H7 (cell line): ENCODE measurements at places on chromosomes 7 and 10. TPM values are rescaled to one million over a fixed set of nuclear protein-coding genes. Genes with fewer than 3 reads are reported as not detected.

The CD36 gene
- total RNA-seq = under 0.01 TPM in 1 of 2 replicates, not detected in the other

The NFKB2 gene
- 25.3 and 25.6 TPM in 2 replicates for total RNA-seq

The LMOD2 gene
- total RNA-seq = not detected in 2 replicates

The KCP gene
- total RNA-seq = 2.5 and 3.4 TPM in 2 replicates

The CCL24 gene
- total RNA-seq = not detected in 2 replicates

The ITGB1 gene
- 269 and 367 TPM in 2 replicates for total RNA-seq

The RAB19 gene
- total RNA-seq = 2.3 and 3.8 TPM in 2 replicates

The CCDC3 gene
- total RNA-seq = 0.63 and 0.73 TPM in 2 replicates

The BMPR1A gene
- 86.5 and 99.3 TPM in 2 replicates for total RNA-seq

The PSD gene
- total RNA-seq = 5.2 and 6.1 TPM in 2 replicates

The CHST3 gene
- total RNA-seq = 4.1 and 4.2 TPM in 2 replicates

The CHST12 gene
- 10.3 and 11.4 TPM in 2 replicates for total RNA-seq

The KNDC1 gene
- 13.7 and 16.7 TPM in 2 replicates for total RNA-seq

The UPK3B gene
- total RNA-seq = 0.07 TPM in 1 of 2 replicates, not detected in the other
